ENCODE measurements at places on chromosomes 16 and 17.

DNA sequence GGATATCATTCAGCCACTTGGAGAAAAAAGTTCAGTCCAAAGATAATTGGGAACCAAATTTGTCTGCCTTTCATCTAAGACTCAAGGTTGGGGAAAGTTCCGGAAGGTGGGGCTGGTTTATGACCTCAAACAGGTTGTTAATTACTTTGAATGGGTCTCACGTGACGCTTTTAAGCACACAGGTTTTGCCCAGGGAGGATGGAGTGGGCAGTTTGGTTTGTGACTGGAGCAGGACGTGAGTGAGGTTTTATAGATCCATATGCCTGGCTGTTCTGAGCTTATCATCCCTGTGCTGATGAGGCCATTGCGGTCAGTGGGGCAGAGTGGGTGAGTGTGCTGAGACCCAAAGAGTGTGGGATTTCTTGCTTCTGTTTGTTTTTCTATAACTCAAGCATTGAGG lies 38.7 kb upstream of the GPRC5B start:
- DNase-seq = no peak

DNA sequence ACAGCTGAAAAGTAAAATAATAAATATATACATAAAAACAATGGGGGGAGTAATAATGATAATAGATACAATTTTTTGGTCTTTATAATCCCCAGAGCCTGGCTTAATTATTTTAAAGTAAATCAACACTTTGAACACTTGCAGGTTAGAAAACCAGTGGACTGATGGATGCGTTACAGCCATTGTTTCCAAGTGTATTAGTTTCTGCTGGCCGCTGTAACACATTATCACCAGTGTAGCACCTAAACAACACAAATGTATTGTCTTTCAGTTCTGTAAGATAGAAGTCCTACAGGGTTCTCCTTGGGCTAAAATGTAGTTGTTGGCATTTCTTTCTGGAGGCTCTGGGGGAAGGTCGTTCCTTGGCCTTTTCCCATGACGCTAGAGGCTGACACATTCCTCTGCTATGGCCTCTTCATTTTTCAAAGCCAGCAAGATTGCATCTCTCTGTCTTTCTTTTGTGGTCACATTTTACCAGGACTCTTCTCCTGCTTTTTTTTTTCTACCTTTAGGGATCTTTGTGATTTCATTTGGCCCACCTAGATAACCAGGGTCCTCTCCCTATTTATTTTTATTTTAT lies 116.8 kb downstream of the WWOX start:
- DNase-seq = no peak

DNA sequence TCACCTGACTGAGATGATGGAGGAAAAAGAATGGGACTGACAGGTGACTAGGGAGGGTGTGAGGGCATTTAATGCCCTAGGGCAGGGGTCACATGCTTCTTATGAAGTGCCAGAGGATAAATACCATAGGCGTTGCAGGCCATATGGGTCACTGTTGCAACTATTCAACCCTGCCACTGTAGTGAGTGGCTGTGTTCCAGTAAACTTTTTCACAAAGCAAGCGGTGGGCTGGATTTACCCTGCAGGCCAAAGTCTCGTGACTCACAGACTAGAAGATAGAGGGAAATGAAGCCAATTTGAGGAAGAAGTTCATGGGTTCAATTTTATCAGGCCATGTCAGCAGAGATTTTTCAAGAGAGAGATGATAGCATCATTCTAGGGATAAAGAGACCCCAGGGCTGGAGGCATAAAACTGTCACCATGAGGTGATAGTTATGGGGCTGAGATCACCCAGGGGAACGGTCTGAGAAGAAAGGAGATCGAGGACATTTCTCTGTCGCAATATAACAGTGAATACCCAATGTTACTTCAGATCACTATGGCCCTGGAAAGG lies 8.6 kb downstream of the ARHGAP17 start:
- DNase-seq = peak; percentile 12

- no peak for DNase-seq
These were observed 69.5 kb downstream of the USP31 start for GRCh38 chr16:23079675-23080301.

All from nephron progenitor cell (in vitro differentiated cells).